ENCODE measurements at places on chromosomes 2 and 18.

DNA sequence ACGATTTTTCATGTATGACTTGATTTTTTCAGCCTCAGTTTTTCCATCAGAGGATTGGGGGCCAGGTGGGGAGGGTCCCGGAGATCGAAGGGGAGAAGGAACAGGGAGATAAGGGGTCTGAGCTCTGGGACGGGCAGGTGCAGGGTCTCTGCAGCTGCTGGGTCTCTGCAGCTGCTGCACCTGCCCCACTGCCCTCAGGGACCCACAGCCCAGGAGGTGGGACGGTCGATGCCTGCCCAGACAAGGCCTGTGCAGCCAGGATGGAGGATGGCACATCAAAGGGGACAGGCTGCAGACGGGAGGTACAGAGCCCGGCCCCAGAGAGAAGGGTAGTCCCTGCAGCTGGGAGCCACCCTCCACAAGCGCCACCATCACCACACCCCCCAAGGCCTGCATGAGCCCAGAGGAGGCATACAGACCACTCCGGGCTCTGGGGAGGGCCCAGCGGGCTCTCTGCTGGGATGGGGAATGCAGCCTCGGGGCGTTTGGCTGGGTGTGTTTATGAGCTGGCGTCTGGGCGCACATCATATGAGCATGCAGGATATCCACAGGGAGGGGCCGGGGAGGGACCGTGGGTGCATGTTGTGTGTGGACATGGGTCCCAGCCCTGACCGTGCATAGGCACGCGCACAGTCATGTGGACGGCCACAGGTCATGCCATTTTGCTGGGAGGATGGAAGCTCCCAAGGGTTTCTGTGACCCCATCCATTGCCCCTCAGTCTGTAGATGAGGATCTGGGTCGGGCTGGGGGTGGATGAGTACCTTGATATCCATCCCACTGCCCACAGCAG, 34.9 kb upstream of the GPC1 start:
- no peak for DNase-seq

- no peak for DNase-seq
These were observed 45.1 kb upstream of the FHL2 start for GRCh38 chr2:105443617-105444598.

GRCh38 chr2:85830645-85831044, 58.1 kb downstream of the ST3GAL5 start:
- no peak for DNase-seq

GRCh38 chr2:70894765-70895164, 40.9 kb upstream of the ATP6V1B1 start:
- no peak for DNase-seq

DNA sequence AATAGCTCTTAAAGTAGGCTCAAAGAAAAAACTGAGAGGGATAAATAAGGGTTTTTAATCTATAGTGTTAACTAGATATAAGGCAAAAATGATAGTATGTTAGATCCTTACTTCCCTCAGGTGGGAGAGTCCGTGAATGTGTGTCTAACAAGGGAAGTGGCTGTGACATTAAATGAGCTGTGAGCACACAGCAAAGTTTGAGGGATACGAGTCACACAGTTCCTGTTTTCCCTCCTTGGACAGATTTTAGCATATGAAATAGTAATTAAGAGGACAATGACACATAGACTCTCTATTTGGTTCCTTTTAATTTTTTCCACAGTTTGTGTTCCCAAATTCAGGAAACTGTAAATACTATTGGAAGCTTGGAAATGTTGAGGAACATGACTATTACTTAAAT, 148.4 kb upstream of the CAVIN2 start:
- DNase-seq: no peak

- no peak for DNase-seq
These were observed 31.6 kb downstream of the INPP5D start for GRCh38 chr2:233091595-233092375.

DNA sequence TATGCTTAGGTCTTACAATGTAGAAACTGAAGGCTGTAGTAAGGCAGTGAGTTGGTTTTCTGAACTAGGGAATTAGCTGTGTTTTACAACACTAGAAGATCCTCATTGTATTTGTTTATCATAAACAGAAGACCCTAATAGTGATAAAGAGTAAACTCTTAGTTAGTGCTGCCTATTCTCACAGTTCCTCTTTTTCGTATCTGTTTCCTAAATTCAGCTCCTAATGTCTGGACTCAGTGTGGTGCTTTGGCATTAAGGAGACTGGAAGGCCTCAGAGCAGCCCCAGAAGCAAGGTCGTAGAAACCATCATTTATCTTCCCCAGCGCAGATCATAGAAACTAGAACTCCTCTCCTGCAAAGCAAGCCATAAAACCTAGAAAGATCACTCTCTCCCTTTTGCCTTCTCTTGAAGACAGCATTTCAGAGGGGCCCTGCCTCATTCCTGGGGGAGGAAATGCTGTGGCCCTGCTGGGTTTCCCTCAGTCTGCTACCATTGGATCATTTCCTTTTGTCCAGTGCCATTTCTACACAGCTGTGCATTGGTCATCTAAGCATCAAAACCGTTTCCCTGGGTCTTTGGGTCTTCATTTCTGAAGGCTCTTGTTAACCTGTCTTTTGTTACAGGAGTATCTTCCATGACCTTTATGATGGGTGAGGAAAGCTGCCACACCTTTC, 4.7 kb downstream of the ACP1 start:
- DNase-seq: no peak

- no peak for DNase-seq
These were observed 1.8 kb upstream of the ARID5A start for GRCh38 chr2:96534701-96535181.

- no peak for DNase-seq
These were observed 6.5 kb downstream of the SULT6B1 start for GRCh38 chr2:37181726-37182684.

DNA sequence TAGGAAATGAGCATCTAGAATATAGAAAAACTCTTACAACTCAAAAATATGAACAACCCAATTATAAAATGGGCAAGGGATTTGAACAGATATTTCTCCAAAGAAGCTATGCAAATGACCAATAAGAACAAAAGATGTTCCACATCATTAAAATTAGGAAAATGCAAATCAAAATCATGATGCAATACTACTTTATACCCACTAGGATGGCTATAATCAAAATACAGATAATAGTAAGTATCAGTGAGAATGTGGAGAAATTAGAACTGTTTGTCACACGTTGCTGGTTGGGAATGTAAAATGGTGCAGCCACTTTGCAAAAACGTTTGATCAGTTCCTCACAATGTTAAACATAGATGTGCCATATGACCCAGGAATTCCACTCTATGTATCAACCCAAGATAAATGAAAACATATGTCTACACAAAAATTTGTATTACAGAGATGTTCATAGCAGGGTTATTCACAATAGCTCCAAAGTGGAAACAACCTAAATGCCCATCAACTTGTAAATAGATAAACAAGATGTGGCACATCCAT, 558.4 kb downstream of the SLC4A3 start:
- no peak for DNase-seq

DNA sequence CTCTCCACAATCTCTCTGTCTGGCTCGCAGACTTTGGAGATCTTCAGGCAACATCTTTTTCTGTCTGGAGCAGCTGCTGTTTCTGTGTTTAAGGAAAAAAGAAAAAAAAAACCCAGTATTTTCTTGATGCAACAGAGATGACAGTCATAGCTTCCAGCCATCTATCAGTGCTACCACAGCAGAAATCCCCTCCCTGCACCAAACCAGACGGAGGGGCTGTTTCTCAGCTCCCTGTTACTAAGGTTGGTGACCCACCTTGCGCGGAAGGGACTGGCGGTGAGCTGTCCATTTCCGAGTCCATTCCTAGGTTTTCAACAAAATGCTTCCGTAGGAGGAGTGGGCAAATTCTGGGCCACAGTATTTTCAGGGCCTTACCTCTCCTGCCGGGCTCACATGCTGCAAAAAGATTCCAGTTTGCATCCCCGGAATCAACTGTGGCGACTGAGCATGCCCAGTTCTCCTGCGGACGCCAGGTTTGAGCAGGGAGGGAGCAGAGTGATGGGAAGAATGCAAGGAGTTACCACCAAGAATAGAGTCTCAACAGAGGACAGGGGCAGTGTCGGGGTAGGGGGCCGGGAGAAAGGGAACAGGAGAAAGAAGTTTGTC, 1.2 kb downstream of the SLC4A10 start:
- DNase-seq: no peak

- no peak for DNase-seq
These were observed 74.2 kb upstream of the ID2 start for GRCh38 chr2:8607606-8608005.

GRCh38 chr2:238284802-238285515, 3.5 kb downstream of the PER2 start:
- no peak for DNase-seq

DNA sequence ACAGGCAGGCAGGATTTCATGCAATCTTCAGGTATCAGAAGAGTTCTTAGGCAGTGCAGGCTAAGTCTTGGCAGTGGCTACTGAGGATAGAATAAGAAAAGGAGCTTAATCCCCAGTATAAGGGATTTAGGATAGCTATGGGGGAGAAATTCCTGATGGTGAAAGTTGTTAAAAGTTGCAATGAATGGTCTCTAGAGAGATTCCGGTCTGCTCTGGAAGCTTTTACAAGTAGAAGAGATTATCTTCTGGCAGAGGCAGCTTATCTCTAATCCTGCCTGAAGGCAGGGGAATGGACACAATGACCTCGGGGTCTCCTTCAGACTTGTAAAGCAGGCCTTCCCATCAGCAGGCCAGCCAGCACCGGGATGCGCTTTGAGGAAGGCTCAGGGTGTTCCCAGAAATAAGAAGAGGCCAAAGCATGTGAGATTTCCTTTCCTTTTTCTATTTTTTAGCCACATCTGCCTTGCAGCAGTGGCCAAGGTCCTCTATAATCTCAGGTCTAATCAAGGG, 253.9 kb upstream of the KLHL29 start:
- DNase-seq: no peak

- no peak for DNase-seq
These were observed 32.1 kb downstream of the RHOB start for GRCh38 chr2:20478961-20479360.

DNA sequence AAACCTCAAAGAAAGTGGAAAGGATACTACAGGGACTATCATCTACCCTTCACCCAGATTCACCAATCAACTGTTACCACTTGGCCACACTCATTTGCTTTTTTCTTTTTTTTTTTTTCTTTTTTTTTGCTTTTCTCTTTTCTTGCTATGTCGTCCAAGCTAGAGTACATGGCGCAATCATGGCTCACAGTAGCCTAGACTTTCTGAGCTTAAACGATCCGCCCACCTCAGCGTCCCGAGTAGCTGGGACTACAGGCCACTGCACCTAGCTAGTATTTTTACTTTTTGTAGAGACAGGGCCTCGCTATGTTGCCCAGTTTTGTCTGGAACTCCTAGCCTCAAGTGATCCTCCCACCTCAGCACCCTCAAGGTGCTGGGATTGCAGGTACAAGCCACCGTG, 24.0 kb downstream of the BIN1 start:
- no peak for DNase-seq

DNA sequence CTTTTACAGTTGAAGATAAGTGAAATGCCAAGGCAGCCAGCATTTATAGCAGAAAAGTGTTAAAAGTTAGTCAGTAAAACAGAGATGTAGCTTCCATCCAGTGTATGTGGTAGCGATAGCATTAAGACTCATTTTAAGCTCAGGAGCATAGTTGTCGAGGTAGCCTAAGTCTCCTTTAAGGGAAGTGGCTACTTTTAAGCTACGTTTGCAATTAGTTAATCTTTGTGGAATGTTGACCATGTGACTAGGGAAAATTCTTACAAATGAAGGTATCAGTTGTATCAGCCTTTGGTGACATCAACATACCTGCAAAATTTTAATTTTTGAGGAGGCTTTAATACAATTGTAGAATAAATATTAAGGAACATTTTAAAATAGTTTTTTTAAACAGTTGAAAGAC, 61.9 kb downstream of the LHCGR start:
- no peak for DNase-seq

DNA sequence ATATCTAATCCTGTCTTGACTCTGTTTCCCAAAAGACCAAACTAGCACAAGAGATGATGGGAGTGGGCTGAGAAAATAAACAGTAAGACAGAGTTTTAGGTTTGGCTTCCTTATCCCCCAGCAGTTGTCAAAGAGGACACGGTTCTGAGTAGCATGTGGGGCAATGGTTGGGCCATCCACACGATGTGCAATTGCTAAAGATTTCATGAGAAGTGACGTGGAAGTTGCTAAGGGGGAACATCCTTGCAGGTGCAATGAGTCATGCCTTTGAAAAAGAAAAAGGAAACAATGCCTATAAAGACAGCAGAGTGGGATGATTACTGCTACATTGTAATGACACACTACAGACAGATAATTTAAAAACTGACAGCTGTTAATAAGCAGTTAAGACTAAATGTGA, 1395.8 kb downstream of the LRP1B start:
- no peak for DNase-seq

- DNase-seq: no peak
These were observed 142.8 kb downstream of the TMEM17 start for GRCh38 chr2:62363166-62363565.

DNA sequence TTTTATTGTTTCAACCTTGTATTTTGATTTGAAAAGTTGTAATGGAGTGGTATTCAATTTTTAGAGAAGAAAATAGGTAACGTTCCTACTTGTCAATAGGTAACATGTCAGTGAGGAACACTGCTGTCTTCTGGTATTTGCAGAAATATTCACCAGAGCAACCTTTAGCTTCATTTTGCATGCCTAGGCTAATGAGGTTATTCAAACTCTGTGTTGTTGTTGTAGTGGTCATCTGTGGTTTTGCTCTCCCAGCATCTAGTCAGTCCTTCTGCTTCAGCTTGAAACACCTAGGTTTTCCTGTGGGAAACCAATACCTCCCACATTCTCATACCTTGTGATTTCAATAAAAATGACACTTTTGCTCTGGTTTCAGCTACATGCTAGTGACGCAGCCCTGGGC, 98.4 kb downstream of the LYPD6 start:
- no peak for DNase-seq
